ENCODE measurements at places on chromosomes 3 and 15.

DNA sequence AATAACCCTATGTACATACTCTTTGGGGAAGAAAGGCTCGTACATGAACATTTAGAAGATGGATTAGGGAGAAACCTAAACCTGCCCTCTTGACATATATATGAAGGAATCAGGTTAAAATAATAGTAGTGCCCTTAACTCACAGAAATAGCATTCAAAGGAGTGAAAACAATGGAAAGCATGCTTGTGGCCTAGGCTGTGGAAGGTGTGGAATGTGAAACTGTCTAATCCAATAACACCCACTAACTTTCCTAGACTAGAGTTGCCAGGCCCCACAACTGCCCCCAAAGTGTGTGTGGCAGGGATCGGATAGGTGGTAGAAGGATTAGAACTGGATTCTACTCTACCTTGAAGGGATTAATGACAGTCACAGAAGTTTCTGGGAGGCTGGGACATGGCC lies 317.4 kb upstream of the LRRFIP2 start:
- DNase-seq, result no peak

GRCh38 chr3:160296591-160296990 lies 71.4 kb downstream of the C3orf80 start:
- DNase-seq, result no peak

GRCh38 chr3:178369006-178369405 lies 167.2 kb upstream of the KCNMB2 start:
- DNase-seq, result no peak

DNA sequence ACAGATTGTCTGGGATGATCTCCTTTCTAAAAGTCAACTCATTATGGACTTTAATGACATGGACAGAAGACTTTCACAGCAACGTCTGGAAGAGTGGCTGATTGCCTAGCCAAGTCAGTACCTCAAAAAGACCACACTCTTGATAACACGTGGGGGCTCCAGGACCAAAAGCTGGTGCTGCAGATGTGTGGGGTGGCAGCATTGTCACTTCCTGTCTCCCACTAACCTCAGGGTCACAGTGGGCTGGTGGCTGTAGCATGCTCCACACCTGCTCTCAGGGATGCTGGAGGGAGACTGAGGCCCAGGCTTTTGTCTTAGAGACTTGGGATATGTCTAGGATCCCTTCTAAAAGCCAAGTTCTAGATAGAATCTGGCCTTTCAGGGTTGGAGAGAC lies 118.1 kb downstream of the APBA2 start:
- no peak for DNase-seq

- no peak for DNase-seq
These were observed 43.8 kb downstream of the OSBPL10 start for GRCh38 chr3:31937225-31937624.

DNA sequence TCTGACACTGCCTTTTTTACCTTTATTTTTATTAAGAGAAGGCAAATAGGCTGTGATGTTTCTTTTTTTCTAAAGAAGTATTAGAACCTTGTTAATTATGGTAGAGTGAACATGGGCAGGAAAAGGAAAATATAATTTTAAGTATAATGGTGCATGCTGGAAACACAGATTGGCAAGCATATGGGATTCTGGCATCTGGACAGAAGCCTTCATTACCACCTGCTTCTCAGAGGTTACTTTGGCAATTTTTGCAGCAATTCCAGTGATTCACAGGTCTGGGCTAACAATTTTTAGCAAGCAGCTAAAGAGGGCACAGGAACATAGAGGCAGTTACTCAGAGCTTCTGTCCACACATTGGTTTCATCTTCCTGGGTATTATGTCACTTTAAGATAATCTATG lies 258.3 kb downstream of the DIPK2A start:
- no peak for DNase-seq

GRCh38 chr3:176510097-176510496 lies 687.2 kb downstream of the TBL1XR1 start:
- DNase-seq, result no peak

- no peak for DNase-seq
These were observed 94.2 kb downstream of the TNIK start for GRCh38 chr3:171366043-171366442.

- no peak for DNase-seq
These were observed 43.2 kb downstream of the CD200R1L start for GRCh38 chr3:112803467-112803866.

- DNase-seq, result peak; percentile 10
These were observed 8.9 kb downstream of the ECE2 start for GRCh38 chr3:184284696-184285095.

GRCh38 chr3:39128951-39129350 lies 21.5 kb downstream of the TTC21A start:
- no peak for DNase-seq

- DNase-seq, result no peak
These were observed 349.3 kb downstream of the ERC2 start for GRCh38 chr3:56118968-56119367.

DNA sequence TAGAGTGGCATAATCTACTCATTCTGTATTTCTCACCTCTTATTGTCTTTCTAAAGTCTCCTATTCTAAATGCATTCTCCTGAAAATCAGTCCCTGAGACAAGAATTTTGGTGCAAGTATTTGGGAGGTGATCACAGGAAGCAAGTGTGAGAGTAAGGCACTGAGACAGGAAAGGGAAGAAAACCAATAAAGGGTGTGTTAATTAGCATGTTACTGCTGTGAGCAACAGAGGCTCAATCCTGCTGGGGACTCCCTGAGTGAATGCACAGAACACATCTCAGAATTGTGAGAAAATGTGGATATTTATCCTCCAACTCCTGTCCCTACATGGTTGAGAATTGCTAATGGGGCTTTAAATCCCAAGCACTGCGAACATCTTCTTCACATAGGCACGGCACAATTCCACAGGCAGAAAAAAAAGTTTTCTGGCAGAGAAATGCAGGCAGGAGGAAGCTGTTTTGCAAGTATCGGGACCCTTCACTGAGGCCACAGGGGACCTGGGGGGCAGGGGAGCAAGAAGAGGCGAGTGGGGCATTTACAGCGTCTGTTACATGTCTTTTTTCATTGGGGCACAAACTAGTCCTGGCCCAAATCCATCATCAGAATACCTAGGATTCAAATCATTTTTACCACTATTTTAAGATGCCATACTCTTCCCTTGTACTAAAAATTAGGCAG lies 27.2 kb upstream of the STT3B start:
- DNase-seq, result no peak

DNA sequence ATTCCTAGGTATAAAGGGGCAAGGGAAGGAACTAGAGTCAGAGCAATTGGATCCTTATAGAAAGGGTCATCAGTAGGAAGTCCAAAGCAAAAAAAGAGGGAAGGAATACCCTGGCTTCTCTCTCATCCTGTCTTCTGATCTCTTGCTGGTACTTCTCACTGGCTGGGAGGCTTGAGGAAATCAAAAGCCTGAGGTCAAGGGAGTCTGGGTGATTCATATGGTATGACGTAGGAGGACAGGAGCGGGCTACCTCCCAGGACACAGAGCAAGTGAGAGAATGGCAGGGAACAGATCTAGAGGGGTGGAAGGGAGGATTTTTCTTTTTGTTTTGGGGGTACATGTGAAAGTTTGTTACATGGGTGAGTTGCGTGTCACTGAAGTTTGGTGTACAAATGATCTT lies 76.0 kb downstream of the CFAP20DC start:
- DNase-seq, result no peak

GRCh38 chr3:45677033-45677446 lies 12.2 kb upstream of the SACM1L start:
- DNase-seq, result peak; percentile 54

- DNase-seq, result no peak
These were observed 27.6 kb upstream of the UBP1 start for GRCh38 chr3:33467786-33468185.

DNA sequence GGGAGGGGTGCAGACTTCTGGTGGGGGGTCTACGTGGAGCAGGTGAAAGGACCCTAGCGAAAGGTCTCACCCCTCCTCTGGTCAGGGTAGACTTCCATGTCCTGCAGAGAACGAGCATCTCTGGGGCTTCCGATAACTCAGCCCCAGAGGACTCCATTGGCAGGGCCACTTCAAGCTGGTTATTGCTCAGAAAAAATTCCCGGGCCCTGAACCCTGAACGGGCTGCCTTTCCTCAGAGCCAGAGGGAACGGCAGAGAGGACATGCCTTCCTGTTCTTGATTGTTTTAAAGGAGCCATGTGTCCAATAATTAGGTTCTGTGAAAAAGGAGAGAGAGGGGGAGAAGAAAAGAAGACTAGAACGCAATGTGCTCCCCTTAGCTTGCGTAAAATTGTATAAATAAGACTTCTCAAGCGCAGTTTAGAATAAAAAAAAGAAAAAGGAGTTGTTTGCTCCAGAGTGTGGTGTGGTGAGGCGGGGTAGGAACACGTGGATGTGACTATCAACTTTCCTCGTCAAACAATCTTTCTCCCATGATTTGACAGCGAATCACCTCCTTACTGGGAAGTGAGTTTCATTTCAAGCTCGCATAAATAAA lies 193.4 kb upstream of the UBE2E1 start:
- DNase-seq, result no peak

DNA sequence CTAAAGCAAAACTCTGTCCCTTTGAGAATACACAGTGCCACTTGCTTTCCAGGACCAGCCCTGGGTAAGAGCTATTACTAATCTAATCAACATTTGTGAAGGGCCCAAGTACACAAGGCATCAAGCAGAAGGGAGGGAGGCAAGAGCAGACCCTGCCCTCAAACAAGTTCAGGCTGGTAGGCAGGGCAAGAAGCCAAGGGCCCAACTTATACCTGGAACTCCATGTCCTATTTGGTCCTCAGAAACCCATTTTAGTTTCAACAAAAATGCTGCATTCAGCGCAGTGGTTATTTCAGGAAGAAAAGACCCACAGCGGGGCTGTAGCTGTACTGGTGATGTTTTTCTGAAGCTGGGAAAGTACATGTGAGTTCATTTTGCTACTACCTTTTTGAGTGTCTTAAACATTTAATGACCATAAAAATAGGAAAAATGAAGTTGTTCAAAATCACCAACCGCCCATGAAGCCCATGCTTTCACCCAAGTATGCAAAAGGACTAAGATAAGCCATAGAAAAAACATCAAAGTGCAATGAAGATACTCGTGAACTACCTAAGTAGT lies 2.8 kb downstream of the RPS17 start:
- DNase-seq, result no peak

GRCh38 chr15:49898575-49899283 lies 220.3 kb downstream of the ATP8B4 start:
- DNase-seq, result no peak

DNA sequence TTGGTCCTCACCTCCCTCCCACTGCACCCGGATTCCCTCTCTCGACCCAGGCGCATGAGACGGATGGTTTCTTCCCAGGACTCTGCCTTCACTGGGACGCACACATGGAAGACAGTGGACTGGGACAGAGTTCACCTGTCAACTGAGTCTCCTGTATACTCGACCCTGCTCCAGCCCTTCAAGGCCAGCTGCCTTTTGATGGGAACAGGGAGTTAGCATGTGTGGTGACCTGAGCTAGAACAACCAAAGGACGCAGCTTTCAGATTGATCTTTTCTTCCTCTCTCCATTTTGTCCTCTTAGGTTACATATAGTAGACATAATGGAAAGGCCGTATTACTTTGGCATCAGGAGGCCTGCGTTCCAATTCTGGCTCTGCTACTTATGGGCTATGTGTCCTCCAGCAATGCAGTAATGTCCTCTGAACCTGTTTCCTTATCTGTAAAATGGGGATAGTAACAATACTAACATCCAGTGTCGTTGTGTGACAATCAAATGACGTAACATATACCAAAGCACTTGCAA lies 94.1 kb downstream of the PEX5L start:
- no peak for DNase-seq

- DNase-seq, result peak; percentile 49
These were observed 34.3 kb downstream of the SEC22C start for GRCh38 chr3:42547401-42547945.

DNA sequence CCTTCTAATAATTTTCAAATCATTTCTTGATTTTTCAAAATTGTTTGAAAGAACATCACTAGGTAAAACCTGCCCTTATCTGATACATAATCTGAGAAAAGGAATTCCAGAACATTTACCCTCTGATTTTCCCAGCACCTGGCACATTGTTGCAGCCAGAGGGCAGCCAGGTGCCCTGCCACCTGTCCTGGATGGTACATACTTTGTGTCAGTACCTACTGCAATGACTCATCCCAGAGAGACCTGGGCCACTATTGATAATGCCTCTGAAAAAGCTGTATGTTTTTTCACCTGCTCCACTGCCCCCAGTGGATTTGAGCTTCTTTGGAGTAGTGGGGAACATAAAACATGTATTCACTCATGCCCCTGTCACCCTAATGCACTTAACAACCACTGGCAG lies 648.9 kb upstream of the GBE1 start:
- DNase-seq, result no peak

DNA sequence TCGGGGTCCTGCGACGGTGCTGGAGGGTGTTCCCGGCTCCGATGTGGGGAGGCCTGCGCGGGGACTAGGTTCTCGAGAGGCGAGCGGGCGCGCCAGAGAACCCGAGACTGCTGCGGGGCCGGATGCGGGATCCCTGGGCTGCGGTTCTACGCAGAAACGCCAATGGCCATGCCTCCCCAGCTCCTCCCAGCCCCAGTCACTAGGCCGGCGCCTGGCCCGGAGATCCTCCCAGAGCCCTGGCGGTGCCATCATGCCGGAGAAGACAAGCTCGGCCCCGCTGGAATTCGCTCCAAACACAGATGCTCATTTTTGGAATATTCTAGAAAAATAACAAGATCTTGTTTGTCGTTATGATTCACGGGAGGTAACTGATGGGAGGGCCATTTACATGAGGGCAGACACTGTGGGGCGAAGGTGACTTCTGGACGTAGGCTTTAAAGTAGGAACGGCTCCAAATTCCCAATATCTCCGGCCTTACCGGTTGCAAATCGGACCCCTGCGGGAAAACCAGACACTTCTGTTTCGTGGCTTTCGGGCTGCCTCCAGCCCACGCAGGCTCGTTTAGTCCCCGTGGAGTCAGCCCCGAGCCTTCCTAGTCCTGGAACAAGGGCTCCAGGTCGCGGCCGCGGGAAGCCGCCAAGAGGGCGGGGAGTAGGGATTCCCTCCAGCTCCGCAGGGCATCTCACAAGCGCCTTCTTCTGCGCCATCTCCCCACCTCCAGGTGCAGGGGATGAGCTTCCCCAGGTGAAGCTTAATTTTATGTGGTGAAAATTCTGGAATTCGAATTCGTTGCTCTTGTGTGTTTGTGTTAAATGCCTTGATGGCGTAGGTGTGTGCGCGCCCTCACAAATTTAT lies 74.8 kb upstream of the POLG start:
- no peak for DNase-seq

DNA sequence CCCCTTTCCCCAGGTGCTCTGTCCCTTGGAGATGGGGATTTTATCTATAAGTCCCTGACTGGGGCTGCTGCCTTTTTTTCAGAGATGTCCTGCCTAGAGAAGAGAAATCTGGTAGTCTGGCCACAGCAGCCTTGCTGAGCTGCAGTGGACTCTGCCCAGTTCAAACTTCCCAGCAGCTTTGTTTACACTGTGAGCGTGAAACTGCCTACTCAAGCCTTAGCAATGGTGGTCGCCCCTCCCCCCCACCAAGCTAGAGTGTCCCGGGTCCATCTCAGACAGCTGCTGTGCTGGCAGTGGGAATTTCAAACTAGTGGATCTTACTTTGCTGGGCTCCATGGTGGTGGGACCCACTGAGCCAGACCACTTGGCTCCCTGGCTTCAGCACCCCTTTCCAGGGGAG lies 38.9 kb downstream of the TMEM266 start:
- DNase-seq, result no peak

Measured in CD4-positive, alpha-beta T cell treated with Interferon alpha-2 for 1 hour (primary cell).